ENCODE measurements at places on chromosomes 5 and 9.
A peak's percentile ranks its signal among the peaks of the same experiment; 100 is the strongest.

GRCh38 chr5:175321927-175322532, 122.0 kb downstream of the DRD1 start:
- DNase-seq = no peak

- peak; percentile 66 for DNase-seq
These were observed 115.9 kb upstream of the SH3GL2 start for GRCh38 chr9:17462869-17463464.

GRCh38 chr5:115815693-115816225, 700 bp downstream of the CDO1 start:
- no peak for DNase-seq

DNA sequence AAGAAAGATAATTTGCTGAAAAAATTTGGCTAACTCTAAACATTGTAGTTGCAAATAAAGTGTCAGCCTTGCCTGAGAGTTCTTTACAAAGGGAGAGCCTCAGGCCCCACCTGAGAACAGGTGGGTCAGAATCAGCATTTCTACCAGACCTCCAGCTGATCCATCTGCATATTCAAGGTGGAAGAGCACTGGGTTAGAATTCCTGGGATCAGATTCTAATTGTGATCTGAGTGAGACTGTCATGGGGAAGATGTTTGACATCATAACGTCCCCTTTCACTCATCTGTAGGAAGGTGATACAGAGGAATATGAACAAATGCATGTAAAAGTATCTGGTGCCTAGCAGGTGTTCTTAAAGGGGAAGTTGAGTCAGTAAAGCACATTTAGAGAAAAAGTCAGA, 54.6 kb downstream of the FBXL7 start:
- no peak for DNase-seq

GRCh38 chr5:14699159-14699558, 34.6 kb downstream of the OTULIN start:
- DNase-seq = no peak

GRCh38 chr9:136829412-136829811, 12.9 kb upstream of the AJM1 start:
- no peak for DNase-seq

DNA sequence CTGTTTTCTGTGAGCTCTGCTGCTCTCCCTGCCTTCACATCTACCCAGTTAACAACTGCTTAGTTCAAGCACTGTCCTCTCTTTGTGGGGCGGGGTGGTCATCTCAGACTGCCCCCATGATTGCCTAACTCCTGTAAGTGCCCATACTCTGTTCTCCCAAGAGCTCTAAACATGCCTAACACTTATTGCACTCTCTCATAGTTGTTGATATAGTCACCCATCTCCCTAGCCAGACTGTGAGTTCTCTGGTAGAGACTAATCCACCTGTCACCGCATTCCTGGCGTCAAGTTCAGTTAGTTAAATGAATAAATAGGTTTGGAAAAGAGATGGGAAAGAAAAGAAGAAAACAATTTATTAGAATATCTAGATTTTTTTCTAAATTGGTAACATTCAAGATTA, 18.3 kb upstream of the MUSK start:
- DNase-seq = no peak

DNA sequence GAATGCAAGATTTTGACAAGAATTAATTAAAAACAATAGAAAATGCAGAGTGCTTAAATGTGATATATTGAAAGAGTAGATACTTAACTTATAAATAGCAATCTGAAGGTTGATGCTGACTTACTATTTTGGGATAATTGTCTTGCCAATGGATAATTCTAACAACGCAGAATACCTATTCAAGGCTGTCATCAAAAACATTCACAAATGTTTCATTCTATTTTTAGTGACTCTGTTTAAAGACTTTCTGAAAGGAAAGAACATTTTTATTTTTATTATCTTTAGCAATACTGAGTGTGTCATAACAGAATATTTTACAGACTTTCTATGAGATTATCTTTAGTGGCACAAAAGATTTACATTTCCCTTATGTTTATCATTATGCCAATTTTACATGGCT, 38.1 kb downstream of the ANKRD55 start:
- DNase-seq = no peak

DNA sequence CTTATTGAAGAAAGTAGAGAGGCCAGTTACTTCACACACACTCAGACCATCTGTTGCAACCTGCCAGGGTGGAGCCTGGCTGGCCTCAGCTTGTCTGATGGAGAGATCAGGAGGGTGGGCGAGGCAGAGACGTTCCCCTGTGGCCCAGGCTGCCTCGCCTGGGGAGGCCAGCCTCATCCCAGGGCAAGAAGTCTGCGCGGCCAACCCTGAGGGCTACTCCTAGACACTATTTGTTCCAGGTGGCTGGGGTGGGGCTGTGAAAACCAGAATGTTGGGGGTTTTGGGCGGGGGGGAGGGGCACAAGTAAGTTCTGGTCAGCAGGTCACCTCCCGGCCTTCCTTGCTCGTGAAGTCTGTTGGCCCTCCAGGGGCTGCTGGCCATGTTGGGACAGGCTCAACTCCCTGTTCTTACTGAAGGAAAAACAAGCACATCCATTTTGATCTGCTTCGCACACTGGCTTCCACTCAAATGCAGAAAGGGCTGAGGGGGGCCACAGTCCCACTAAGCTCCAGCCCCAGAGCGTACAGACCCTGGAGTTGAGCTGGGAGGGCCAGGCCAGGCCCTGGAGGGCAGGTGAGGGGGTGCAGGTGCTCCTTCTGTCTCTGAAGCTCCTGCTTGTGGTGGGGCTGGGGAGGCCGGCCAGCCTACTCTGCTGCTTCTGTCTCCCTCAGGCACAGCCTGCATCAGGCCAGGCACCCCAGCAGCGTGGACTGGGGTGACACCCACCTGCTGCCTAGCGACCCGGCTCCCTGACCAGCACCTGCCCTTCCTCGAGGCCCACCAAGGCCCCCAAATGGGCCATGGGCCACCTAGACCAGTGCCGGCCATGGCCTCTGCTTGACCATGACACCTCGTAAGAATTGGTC, 46.6 kb downstream of the SECISBP2 start:
- no peak for DNase-seq

GRCh38 chr5:132663771-132664695, 6.1 kb downstream of the IL13 start:
- no peak for DNase-seq

GRCh38 chr5:136892000-136892399, 526.7 kb upstream of the TRPC7 start:
- no peak for DNase-seq

DNA sequence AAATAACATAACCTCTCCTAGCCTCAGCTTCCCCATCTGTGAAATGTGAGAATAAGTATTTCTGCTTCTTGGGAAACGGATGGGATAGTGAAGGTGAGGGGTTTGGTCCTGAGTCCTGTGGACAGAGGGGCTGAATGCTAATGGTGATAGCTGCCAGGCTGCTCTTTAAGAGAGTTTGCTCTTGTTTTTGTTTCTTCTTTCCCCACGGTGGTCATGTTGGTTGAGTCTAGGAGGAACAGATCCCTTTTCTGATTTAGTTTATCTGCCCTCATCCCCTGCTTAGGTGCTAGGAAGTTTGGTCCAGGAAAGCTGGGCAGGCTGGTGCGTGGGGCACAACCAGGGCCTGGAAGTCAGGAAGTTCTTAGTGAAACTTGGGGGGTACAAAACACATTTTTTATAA, 7.7 kb upstream of the PITX1 start:
- no peak for DNase-seq

DNA sequence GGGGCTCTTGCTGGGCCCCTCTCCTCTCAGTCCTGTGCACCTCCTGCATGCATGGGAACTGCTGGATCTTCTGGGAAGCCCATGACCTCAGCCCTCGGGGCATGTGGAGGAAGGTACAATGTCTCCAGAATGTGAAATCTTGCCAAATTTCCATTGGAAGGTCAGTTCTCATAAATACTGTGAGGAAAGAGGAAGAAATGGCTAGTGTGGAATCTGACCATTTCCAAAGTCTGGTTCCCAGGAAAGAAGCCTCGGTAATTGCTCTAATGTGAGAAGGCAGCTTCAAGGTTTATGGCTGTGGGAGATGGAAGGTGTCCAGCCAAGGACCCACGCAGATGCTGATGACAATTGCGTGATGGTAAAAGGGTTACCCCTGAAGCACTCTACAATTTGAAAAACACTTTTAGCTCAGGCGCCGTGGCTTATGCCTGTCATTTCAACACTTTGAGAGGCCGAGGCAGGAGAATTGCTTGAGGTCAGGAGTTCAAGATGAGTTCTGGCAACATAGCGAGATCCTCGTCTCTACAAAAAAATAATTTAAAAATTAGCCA, 8.1 kb upstream of the IL17B start:
- no peak for DNase-seq

GRCh38 chr5:66546541-66546940, 49.7 kb upstream of the MAST4 start:
- no peak for DNase-seq

DNA sequence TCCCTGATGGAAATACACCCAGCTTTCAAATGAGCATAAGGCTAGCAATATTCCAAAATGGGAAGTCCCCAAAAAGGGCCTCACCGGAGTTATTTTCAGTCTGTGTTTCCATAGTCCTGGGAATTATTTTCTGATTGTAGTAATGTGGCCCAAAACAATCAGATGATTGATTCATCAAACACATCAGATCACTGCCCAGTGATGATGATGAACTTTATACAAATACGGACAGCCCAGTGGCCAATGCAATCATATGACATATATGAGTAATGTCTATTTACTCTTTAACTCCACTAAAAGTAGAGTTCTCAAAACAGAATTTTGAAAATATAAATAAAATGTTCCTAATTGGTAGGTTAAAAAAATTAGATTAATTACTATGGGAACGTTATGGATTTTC, 467.8 kb downstream of the ZNF608 start:
- no peak for DNase-seq

- DNase-seq = no peak
These were observed 39.6 kb upstream of the SH3PXD2B start for GRCh38 chr5:172493906-172494305.

- DNase-seq = peak; percentile 15
These were observed 428.3 kb downstream of the GADD45G start for GRCh38 chr9:90033028-90033650.

GRCh38 chr9:26412446-26412845, 480.2 kb downstream of the CAAP1 start:
- no peak for DNase-seq

- DNase-seq = no peak
These were observed 14.8 kb upstream of the SLC25A51 start for GRCh38 chr9:37918665-37919170.

- DNase-seq = no peak
These were observed 164.6 kb downstream of the CARTPT start for GRCh38 chr5:71883742-71884103.

GRCh38 chr5:1080432-1080831, 31.4 kb downstream of the SLC12A7 start:
- DNase-seq = no peak

DNA sequence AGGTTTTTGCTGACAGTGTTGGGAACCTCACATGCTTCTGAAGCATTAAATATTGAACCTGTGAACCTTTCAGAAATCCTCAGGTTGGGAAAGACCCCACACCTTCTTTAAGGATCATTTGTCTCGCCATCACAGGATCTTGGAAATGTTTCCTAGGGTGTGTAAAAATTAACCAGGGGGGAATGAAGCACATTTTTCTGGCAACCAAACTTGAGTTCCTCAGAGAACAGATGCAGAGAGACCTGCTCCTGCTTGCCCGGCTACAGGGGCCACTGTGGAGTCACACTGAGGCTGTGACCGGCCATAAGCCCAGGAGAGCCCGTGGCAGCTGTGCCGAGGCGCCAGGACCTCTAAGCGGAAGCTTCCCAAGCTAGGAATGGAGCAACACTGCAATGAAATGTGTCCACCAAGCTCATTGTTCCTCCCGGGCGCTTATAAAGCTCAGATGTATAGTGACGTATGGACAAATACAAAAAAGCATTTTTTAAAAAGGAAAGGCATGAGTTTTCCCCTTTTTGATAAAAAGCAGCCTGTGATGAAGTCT, 7.7 kb downstream of the CXCL14 start:
- no peak for DNase-seq

GRCh38 chr9:16245756-16246440, 624.6 kb downstream of the BNC2 start:
- DNase-seq = no peak

DNA sequence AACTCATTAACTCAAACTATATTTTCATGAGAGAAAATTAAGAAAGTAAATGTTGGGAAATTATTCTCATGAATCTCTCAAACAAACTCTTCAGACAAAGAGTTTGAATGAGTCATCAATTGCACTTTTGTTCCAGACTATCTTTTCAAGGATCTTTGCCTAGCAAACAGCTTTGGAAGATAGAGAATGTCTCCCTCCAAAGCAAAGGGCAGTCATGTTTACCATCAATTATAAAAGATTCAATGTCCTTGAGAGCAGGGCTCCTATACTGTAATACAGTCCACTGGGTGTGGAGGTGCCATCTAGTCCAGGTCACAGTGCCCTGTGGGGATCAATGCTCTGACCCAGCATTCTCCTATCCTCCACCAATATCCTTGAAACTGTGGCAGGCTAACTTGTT, 1429.3 kb downstream of the EFNA5 start:
- no peak for DNase-seq

- no peak for DNase-seq
These were observed 19.9 kb upstream of the DOLPP1 start for GRCh38 chr9:129060991-129061390.

DNA sequence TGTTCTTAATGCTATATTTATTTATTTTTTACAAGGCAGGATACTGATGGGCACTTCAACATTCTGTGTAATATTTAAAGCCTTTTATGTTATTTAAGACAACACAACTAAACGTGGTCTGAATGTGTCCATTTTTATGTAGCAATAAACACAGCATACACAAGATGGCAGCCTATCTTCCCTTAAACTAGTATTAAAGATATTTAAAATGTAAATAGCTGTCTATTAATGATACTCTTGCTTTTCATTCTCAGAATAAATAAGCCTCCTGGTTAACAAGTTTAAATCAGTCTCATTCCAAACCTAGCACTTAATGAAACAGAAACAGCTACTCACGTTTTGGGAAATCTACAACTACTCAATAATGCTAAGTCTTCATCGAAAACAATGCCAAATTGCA, 315.7 kb downstream of the MCTP1 start:
- DNase-seq = peak; percentile 4

DNA sequence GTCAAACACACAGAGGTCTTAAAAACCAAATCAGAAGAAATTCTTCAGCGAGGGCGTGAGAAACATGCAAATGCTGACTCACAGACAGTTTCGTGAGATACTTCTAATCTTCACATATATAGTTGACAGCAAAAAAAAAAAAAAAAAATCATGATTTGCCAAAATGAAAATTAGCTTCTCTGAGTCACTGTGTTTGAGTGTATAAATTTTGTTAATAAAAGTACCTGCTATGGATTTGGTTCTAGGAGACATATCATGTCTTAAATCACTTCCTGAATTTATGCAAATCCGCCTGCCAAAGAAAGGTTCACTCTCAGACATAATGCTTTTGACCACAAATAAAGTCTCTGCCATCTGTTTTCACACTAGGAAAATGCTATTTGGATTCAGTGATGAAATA, 114.3 kb downstream of the SLC1A3 start:
- DNase-seq = no peak
